NCI-H748 treated with DMSO at 0.1 percent for 48 hours (cell line): ENCODE measurements at places on chromosomes 3 and 15.
A peak's percentile ranks its signal among the peaks of the same experiment; 100 is the strongest.

DNA sequence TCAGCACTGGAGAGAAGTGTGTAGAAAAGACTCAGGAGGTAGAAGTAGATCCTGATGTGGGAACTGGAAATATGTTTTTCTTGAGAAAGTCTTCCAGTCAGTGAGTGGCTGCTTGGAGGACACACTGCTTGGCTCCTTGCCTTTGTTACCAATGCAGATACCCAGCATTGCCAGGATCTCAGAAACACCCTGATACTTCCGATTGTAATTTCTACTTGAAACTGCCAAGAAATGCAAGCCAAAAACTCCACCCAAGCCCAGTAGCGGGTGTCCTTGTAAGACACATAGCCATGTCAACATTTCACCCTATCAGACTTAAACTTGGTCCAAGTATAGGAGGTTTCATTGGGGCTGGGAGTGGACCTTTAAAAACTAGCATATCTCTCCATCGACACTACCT is 141.8 kb downstream of the ALDH1A2 start:
- no peak for DNase-seq

- DNase-seq: no peak
These were observed 16.7 kb downstream of the HCN4 start for GRCh38 chr15:73352082-73352481.

GRCh38 chr3:112718516-112718915 is 77.6 kb upstream of the CCDC80 start:
- DNase-seq: no peak

DNA sequence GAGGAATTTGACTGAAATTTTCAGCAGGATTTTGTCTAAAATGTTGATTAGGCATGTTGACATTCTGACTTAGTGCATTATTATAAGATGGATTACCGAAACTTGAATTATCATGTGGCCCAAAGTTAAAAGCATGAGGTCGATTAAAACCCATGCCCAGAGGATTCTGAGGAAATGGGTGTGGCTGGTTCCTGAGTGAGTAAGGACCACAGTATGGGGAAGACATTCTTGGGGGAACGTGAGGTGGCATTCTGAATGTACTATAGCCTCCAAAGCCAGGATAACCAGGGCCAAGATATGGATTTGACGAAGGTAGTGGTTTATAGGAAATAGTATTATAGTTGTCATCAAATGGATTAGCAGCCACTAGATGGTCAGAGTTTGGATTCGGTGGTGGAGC is 38.7 kb upstream of the DNAAF4 start:
- no peak for DNase-seq

DNA sequence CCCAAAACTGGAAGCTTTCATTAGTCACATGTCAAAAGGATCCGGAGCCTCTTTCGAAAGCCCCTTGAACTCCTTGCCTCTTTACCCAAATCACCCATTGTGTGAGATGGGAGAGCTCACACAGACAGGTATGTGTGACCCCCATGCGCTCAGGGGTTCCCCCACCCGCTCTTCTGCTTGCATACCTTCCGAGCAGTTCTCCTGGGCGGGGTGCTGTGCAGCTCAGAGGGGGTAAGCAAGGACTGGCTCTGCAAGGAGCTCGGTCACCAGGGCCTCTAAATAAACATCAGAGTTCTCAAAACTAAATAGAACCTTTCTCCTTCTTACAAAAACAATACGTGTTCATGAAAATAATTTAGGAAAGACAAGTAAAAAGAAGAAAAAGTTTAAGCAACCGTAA is 55.7 kb downstream of the PXYLP1 start:
- DNase-seq: no peak

- DNase-seq: no peak
These were observed 49.5 kb downstream of the TUBGCP4 start for GRCh38 chr15:43420435-43420834.

GRCh38 chr3:58173669-58174398 is 36.9 kb downstream of the DNASE1L3 start:
- DNase-seq: peak; percentile 10

- no peak for DNase-seq
These were observed 74.6 kb upstream of the LEKR1 start for GRCh38 chr3:156751461-156752025.

DNA sequence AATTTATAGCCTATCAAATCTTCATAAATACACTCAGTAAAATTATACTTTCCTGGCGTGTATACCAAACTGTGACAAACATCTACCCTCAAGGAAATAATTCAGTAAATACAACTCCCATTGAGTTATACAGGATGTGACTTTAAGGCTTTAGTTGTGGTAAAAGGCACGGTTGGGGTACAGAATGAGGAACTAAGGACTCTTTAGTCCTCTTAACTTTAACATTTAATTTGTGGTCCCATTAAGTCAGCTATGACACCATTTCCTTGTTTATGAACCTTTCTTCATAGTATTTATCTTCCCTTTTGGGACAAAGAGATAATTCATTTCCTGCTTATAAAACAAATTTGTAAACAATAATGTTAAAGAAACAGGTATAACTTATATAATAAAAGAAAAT is 30.2 kb downstream of the IFT80 start:
- DNase-seq: no peak

GRCh38 chr3:144989807-144990206 is 1018.2 kb downstream of the DIPK2A start:
- no peak for DNase-seq

DNA sequence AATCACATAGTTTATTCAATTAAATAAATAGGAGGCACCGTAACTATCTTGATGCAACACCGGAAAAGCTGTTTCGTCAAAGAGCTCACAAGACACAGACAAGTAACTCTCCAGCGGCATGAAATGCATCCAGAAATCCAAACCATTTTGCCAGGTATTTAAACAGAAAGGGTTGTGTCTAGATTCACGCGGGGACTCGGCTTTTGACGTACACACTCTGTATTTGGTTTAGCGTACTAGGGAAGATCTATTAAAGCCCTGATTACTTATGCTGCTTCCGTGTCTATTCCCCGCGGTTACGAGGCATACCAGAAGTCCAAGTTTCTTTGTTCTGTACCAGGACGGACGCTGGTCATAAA is 718 bp downstream of the BNIP2 start:
- DNase-seq: no peak

- DNase-seq: no peak
These were observed 754.6 kb downstream of the AGBL1 start for GRCh38 chr15:86834115-86834863.

DNA sequence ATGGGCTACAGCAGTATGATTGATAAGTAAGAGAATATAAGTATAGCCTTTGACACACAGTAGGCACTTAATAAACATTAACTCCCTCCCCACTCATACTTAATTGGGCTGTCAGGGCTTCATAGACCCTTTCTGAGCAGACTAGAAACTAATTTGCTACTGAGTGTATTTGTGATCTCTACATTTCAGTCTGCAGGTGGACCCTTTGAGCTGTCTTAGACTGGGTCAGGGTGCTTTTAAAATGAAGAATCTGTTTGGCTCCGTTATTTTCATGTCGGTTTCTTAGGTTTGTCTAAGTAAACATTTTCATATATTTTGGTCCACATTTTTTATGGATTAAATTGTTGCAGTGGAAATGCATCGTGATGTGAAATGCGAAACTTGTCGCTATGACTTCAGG is 50.3 kb upstream of the SELENOK start:
- DNase-seq: no peak

GRCh38 chr3:183854318-183855035 is 29.1 kb upstream of the MAP6D1 start:
- no peak for DNase-seq

DNA sequence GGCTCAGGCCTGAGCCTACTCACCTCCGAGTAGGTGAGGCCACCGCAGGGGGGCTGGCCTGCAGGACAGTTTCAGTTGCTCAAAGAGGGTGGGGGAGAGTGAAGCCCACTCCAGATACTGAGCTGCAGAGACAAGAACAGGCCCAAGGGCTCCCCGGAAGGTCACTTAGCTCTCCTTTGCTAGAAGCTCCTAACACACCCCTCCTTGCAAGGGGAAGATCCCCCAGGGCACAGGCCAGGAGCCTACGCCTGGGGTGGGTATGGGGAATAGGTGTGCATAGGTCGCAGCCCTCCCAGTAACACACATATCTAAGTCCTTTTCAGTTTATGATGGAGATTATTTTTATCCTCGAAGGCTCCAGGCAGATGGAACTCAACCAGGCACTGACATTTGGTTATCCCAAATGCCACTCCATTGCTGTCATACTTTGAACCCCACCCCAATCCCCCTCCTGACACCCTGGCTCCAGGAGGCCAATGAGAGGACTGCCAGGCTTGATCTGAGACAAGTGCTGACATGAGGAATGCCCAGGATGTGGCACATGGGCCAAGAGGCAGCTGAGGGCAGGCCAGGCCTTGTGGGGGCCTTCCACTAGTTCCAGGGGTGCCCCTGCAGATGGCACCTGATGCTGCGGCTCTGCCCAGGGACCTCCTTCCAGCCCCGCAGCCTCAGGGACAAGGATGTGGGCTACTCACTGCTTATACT is 1.1 kb upstream of the MUSTN1 start:
- DNase-seq: no peak

DNA sequence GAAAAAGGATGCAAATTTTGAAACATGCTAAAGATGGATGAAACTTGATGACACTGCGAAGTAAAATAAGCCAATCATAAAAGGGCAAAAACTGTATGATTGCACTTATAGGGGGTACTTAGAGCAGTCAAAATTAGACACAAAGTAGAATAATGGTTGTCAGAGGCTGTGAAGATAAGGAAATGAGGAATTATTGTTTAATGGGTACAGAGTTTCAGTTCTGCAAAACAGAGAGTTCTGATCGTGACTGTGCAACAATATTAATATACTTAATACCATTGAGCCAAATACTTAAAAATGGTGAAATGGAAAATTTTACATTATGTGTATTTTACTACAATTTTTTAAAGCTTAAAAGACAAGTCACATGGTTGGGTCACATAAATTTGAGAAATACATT is 35.1 kb downstream of the UBE3A start:
- no peak for DNase-seq

- no peak for DNase-seq
These were observed 74.1 kb downstream of the DIPK2A start for GRCh38 chr3:144045766-144046165.

DNA sequence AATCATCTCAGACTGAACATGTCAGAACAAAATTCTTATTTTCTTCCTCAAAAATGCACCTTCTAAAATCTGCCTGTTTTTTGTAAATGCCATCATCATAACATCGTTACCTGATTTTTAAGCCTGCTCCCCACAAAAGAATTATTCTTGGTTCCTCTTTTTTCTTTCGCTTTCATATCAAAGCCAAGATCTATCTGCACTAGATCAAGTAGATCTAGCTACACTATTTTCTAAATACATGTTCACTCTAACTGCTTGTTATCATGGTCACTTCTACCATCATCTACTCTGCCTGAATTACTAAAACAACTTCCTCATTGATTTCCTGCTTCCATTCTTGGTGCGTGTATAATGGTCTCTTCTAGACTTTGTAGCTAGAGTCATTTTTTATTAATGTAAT is 217.7 kb downstream of the ARPP21 start:
- DNase-seq: no peak

DNA sequence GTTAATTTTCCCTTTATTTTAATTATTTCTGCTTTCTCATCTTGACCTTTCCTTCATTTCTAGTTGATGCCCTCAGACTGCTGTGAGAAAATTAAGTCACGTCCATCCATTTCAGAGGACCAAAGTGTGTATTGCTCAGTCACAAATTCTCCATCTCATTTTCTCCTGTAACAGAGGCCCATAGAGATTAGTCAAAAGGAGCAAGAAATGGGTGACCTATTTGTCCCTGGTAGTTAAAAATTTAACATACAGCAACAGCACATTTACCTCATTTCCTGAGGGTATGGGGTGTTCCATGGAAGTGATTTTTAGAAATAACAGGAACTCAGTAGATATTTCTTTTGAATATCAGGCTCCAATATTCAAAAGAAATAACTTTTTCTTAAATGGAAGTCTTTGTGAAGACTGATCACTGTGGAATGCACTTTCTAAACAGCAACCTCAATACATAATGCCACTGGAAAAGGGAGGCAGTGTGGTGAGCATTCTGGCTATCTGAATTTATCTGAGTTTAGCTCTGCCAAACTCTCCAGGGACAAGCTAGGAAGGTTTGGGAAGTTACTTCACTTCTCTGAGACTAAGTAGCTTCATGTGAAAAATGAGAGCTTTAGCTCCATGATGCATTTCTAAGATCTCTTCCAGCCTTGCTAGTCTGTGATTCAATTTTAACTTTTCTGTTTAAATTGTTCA is 808.2 kb downstream of the SQOR start:
- no peak for DNase-seq

GRCh38 chr15:76964157-76964556 is 30.8 kb upstream of the PSTPIP1 start:
- no peak for DNase-seq

DNA sequence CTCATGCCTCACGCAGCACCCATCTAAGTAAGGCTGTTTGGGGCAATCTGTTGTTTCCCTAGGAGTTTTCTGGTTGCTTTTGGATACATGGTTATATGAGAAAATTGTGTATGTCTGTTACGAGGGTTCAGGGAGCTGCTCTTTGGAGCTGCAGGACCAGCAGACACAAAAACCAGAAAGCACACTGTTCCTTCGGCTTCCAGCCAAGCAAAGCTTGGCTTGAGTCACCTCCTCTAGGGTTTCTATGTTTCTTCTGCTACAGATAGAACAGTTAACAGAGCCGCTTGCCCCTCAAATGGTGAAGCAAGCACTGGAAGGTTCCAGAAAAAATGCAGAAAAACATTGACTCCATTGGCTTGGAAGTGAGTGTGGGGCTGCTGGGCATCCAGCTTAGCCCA is 49.2 kb upstream of the CTDSPL start:
- DNase-seq: no peak

- no peak for DNase-seq
These were observed 59.9 kb upstream of the LRTM1 start for GRCh38 chr3:54987719-54988118.

DNA sequence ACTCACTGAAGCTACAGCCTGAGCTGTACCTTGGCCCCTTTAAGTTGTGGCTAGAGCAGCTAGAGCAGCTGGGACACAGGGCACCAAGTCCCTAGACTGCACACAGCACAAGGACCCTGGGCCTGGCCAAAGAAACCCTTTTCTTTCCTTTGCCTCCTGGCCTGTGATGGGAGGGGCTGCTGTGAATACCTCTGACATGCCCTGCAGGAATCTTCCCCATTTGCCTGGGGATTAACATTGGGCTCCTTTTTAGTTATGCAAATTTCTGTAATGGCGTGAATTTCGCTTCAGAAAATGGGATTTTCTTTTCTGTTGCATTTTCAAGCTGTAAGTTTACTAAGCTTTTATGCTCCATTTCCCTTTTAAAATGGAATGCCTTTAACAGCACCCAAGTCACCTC is 611.2 kb upstream of the ARPP21 start:
- no peak for DNase-seq

GRCh38 chr3:127908202-127908601 is 6.8 kb upstream of the KBTBD12 start:
- no peak for DNase-seq

GRCh38 chr3:18891641-18892040 is 256.7 kb upstream of the KCNH8 start:
- DNase-seq: no peak

- DNase-seq: no peak
These were observed 12.7 kb downstream of the CFAP44 start for GRCh38 chr3:113428581-113428980.

- no peak for DNase-seq
These were observed 21.6 kb downstream of the TRA2B start for GRCh38 chr3:185916042-185916833.
